Left lobe of liver (tissue), 2 donors: ENCODE measurements at places on chromosomes 5 and 9.

- DNase-seq, result no peak
These were observed 282.4 kb upstream of the RPS23 start for GRCh38 chr5:82560561-82560960.

DNA sequence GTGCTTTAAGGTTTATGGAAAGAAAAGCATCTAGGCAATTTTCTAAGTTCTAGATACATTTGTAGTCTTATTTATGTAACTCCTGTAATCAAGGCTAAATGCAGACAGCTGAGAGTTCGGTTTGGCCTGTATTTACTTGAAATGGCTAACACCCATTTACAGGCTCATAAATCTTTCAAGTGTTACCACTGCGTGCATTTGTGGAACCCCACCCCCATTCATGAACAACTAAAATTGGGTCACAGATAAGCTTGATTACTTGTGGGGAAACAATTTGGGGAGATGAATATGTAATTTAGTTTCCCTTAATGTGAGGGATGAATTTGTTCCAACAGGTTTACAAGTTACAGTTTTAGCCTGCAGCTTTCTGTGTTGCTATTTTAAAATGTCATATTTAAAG, 360.6 kb downstream of the ARRDC3 start:
- DNase-seq, result no peak

DNA sequence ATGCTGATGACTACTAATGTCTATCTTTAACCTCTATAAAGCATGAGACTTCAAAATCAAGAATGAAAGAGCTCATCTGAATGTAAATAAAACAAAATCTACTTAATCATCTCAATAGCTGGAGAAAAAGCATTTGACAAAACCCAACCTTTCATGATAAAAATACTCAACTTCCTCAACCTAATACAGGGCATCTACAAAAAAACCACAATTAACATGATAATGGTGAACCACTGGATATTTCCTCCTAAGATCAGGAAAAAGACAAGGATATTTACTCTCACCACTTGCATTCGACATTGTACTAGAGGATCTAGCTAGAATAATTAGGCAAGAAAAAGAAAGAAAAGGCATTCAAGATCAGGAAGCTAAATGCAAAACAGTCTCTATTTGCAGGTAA, 49.3 kb downstream of the FAM169A start:
- DNase-seq, result no peak

GRCh38 chr5:90902651-90903386, 344.2 kb downstream of the ADGRV1 start:
- DNase-seq, result no peak

GRCh38 chr5:136731241-136731900, 366.0 kb upstream of the TRPC7 start:
- DNase-seq, result no peak

DNA sequence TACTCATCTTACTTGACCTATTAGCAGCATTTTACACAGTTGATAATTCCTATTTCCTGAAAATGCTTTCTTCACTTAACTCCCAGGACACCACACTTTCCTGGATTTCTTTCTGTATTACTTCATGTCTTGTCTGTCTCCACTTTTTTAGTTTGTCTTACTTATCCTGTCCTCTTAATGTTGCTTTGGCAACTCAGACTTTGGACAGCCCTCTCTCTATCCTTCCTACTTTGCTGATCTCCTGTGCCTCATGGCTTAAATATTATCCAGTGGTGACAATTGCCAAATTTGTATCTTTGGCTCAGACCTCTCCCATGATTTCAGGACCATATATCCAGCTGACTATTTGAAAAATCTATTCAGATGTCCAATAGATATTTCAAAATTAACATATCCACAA, 39.8 kb upstream of the NUDT12 start:
- DNase-seq, result peak; percentile 54

- no peak for DNase-seq
These were observed 17.3 kb upstream of the BICD2 start for GRCh38 chr9:92781899-92782298.

DNA sequence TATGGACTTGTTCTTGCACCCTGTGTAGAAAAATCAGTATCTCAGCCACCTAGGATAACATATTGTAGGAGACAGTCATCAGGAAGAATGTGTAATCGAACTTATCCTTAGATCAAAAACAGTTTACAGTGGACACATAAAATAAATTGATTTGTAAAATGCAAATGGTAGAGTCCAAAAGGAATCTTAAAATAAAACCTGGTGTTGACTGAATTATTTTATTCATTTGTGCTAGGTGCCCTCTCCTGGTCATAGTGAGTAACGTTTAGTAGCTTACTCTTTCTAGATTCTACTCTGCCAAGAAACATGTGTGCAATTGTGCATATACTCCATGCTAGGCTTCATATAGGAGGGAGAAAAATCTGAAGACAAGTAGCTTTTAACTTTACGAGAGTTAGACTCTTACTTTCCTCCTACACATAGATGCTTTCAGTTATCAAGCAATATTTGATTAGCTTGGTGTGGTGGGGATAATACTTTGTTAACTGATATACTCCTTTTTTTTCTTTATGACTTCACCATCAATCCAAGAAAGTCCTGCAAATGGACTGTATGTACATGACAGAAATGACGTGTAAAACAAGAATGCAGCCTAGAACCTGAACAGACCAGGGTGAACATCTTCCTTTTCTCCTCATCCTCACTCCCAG, 23.7 kb upstream of the LOX start:
- no peak for DNase-seq

DNA sequence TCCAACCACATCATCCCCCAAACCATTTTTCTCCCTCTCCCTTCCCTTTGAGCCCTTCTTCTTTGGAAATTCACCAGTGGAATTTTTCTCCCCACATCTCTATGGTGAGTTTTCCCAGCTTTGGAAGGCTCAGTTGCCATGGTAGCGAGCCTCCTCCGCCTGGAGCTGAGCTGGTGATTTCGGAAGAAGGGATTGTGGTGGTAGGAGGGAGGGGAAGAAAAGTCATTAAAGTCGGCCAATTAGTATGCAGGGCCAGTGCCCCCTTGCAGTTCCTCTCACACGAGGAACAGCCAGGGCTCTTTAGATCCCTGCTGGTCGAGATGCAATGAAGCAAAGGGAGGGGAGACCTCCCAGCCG, 322.0 kb downstream of the NTRK2 start:
- no peak for DNase-seq

- DNase-seq, result no peak
These were observed 54.5 kb downstream of the ADAM19 start for GRCh38 chr5:157520911-157521703.

- DNase-seq, result no peak
These were observed 41.7 kb upstream of the RPS23 start for GRCh38 chr5:82319651-82320376.

GRCh38 chr5:140672455-140673186, 755 bp downstream of the DND1 start:
- no peak for DNase-seq

- DNase-seq, result no peak
These were observed 52.6 kb upstream of the CXCL14 start for GRCh38 chr5:135631391-135631790.

DNA sequence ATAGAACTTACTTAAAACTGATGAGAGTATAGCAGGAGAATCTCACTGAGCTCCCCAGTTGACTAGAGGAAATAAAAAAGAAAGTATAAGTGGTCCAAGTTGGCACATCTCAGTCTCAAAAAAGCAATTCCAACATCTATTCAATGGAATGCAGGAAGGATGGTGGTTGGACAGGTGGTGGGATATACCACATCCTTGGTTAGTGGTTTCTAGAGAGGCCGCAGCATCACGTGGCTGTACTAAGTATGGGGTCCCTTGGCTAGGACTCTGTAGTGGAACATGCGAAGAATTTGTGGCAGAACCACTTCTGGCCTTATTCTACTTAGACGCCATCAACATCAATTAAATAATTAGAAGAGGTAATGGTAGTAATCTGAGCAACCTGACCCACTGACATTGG, 232.4 kb downstream of the SAXO1 start:
- DNase-seq, result no peak

DNA sequence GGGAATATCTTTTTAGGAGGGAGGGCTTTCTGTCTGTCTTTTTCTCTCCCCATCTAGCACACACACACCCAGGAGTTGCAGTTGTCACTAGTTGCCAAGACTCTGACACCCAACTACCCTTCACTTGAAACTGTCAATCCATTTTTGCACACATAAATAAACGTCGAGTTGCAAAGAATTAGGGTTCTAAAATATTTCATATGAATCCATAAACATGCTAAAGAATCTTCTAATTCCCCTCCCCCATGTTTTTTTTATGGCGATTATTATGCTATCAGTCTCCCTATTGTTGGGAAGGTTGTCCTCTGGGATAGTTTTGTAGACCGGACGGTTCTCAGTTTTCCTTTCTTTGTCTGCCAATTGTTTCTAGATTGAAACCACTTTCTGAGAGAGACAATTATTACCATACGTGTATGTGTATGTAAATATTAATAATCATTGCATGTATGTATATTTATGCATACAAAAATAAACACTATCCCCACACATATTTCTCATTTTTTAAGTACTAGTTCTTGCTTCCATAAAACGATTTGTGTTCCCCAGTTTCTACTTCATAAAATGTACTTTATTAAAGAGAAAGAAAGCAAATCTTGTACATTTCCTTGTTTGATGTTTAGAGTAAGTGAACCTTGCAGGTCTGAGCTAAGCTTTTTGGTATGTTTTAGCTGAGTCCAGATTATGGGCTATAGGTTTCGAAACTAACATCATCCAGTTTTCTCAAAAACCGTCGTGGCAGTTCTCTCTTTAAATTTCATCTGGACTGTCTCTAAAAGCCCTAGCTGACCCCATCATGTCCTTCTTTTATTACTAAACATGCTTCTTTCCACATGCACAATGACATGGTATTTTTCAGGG, 165.0 kb upstream of the MPDZ start:
- DNase-seq, result no peak

DNA sequence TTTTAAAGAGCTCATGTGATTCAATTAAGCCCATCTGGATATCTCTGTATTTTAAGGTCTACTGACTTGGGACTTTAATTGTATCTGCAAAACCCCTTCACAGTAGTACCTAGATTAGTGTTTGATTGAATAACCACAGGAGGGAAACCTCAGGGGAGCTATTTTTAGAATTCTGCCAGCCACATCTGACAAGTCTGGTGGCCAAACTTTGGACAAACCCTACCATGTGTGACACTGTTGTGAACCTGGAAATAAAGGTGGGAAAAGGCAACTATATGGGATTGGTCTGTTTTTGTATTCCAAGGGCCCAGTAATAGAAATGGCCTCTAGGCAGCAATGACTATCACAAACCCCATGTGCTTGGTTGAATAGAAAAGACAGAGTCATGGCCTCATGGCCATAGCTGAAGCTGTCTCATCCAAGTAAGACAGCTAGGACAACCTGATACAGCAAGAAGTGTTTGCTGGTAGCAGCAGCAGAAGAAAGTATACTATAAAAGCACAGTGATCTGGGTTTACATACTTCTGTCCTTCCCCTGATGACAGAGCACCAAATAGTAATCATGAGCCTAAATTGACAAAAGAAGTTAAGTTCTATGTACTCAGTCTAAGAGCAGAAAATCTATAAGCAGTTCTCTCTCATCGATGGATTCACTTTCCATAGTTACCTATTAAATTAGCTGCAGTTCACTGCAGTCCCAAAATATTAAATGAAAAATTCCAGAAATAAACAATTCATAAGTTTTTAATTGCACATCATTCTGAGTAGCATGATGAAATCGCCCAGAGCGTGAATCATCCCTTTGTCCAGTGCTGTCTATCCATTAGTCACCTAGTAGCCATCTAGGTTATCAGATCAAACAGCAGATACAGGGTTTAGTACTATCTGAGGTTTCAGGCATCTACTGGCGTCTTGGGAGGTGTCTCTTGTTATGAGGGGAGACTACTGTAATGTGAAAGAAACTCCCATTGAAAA, 189.8 kb downstream of the ARHGAP26 start:
- DNase-seq, result no peak

DNA sequence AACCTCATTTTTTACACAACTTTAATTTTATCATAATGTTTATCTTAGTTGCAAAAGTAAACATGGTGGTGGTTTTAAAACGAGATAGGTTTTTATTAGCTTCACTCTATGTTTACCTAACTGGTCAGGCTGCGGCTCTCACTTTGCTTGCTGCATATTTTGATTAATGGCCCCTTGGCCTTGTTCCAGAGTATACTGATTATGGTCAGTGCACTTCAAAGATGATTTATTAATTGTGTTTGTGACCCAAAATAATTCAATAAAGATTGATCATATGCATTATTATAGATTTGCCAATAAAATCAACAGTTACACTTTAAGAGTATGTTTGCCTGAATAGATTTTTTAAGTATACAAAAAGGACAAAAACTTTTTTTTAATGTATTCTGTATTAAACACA, 188.0 kb downstream of the XRCC4 start:
- DNase-seq, result no peak

GRCh38 chr5:129591508-129592160, 131.5 kb downstream of the ADAMTS19 start:
- DNase-seq, result no peak

GRCh38 chr9:115063058-115063845, 54.7 kb downstream of the TNC start:
- no peak for DNase-seq

- no peak for DNase-seq
These were observed 2.1 kb downstream of the SYNPO start for GRCh38 chr5:150642567-150642927.

GRCh38 chr9:96758845-96759673, 18.8 kb downstream of the ZNF510 start:
- no peak for DNase-seq

- DNase-seq, result peak; percentile 33
These were observed 16.0 kb downstream of the MVB12B start for GRCh38 chr9:126342621-126343031.
